ENCODE measurements at places on chromosomes 2 and 18.

DNA sequence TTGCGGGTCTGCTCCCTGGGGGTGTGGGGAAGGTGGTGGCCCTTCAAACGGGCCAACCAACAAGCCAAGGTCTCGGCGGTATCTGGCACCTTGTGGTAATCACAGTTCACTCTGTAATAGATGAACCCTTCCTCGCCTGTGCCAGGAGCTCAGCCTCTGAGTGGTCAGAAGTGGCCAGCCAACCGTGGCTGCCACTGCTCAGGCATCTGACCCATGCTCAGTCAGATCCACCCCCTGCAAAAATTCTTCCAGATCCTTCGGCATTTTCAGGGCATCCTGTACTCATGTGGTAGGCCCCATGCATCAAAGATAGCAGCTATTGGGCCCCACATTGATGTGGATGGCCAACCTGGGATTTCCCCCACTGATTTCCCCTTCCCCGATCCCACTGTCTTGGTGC lies 39.6 kb upstream of the SERPINE2 start:
- DNase-seq: no peak

DNA sequence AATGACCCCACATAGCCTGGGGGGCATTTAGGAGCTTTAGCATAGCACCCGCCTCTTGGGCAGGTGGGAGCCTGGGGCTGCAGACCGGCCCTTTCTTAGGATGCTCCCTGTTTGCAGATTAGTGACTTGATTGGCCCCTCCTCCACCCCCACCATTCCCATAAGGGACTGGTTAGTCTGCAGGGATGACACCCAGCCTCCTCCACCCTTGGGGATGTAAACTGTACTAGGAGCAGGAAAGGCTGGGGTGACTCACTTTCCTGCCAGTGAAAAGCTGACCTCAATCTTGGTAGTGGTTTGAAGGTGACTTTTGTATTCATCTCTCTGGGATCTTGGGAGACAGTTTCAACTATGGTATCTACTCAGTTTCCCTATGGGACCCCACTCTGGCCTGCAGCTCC lies 24.2 kb downstream of the CTIF start:
- no peak for DNase-seq

- DNase-seq: no peak
Measured at GRCh38 chr18:44473394-44474066, 207.2 kb upstream of the SETBP1 start.

- no peak for DNase-seq
Measured at GRCh38 chr2:240089306-240089705, 36.0 kb upstream of the OR6B3 start.

- no peak for DNase-seq
Measured at GRCh38 chr2:179275253-179276012, 10.8 kb upstream of the SESTD1 start.

- no peak for DNase-seq
Measured at GRCh38 chr2:40559175-40559574, 107.3 kb upstream of the SLC8A1 start.

- DNase-seq: no peak
Measured at GRCh38 chr2:189285349-189285748, 105.8 kb upstream of the COL5A2 start.

GRCh38 chr2:195596840-195597239 lies 60.2 kb upstream of the SLC39A10 start:
- no peak for DNase-seq

GRCh38 chr2:27353762-27354596 lies 2.6 kb downstream of the GTF3C2 start:
- no peak for DNase-seq

- no peak for DNase-seq
Measured at GRCh38 chr18:49238433-49239042, 221.9 kb downstream of the DYM start.

DNA sequence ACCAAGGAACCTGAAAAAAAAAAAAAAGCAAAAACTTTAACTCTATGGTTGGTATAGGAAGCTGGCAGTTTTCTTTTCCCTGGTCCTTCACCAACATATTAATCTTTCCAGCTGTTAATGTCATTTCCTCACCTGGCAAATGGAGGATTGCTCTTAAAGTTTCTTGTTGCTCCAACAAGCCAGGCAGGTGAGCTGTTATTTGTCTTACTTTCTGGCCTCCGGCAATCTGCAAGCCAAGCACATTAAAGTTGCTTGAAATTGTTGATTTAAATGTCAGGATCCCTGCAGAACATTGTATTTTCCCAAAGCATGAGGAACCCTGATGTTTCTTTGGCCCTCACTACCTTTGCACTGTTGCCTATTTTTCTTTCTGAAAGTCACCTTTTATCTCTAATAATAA lies 664.9 kb downstream of the METTL4 start:
- no peak for DNase-seq

GRCh38 chr2:241814643-241815476 lies 5.9 kb downstream of the NEU4 start:
- DNase-seq: no peak

DNA sequence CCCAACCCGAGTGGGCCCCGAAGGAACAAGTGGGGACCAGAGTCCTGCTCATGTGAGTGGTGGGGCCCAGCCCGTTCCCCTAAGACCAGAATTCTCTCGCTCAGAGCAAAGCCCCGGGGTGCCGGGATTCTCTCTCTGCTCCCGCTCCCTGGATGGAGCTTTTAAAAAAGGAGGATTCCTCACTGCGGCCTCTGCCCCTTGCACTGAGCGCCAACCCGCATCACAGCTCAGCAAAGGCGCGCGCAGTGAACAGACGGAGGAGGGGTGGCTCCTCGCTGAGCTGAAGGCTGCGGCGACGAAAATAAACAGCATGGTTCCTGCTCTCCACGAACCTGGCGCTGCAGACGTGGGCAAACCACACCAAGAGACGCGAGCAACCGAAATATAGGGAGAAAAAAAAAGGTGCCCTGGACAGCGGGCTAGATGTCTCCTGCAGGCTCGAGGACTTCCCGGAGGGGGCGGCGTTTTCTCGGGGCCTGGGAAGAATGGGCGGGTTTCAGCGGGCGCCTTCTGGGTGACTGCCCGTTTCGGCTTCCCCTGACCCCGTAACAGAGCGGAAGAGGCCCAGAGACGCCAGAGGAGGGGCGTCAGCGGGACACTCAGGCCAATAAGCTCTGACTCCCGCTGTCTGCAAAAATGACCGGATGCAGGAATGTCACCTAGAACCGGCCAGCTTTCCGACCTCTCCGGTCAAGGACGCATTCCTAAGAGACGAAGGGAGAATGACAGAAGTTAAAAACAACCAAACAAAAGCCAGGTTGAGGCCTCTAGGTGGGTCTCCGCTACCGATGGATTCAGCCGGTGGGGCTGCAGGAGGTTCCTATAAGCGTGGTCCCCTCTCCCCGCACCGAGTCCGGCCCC lies 819 bp upstream of the KLF11 start:
- DNase-seq: no peak

GRCh38 chr2:26316845-26317244 lies 29.1 kb upstream of the SELENOI start:
- no peak for DNase-seq

GRCh38 chr2:75632091-75632701 lies 14.4 kb upstream of the MRPL19 start:
- DNase-seq: no peak

DNA sequence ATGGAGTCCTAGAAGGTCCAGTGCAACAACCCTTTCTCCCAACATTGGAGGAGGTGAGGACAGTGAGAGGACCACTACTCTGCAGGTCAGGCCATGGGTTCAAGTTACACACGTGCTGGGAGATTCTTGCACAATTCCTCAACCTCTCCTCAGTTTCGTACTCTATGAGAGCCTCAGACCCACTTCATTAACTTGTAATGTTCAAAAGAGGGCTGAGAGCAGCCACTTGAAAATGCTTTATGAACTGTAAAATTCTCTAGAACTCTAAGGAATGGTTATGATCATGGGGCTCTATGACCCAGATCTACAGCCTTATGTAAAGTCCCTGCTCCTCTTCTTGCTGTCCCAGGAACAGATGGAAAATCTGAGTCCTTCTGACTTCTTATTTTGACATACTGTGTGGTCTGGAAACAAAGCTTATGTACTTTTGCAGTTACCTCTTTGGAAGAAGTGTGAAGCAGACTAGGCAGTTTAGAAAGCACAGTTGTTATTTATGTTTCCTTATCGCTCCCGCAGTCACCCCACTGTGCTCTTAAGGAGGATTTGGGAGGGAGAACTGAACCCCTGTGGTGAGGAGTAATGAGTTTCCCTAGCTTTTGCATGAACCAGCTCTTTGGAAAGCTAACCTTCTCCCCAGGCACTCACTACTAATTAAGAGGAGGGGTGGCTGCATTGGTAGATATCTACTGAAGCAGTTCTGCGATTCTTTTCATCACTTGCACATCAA lies 296.6 kb downstream of the LRRTM1 start:
- no peak for DNase-seq

DNA sequence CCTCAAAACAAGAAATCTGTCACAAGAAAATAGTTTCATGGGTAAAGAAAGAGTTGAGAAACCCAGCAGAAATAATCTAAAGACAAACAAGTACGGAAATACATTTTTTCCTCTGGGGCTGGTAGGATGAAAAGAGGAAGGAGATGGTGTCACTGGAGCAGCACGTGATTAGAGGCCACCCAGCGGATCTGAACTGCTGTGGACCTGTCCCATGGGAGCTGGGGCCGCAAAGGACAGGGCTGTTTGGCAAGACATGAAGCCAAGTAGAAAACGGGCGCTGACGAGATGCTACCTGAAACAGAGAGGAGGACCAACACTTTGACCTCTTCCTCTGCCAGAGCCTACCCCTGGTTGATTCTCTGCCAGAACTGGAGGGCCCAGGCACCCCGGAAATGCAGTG lies 295.4 kb upstream of the ATP5MC3 start:
- no peak for DNase-seq

GRCh38 chr2:39118786-39119499 lies 1.9 kb downstream of the SOS1 start:
- DNase-seq: no peak

DNA sequence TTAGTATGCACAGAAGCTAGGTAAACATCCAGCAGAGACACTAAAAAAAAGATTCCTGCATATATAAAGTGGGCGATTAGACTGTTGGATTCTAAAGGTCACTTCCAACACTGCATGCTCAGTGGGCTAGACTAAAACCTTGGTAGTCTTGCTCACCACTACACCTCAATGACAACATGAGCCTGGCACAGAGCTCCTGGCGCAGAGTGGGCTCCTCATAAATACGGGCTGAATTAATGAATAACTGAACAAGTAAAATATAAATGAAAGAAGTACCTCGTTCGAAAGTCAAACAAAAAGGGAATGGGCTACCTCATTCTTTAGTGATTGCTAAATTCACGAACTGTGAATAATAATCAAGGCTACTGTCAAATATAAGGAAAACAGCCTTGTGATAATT lies 185.3 kb downstream of the STK39 start:
- DNase-seq: no peak

DNA sequence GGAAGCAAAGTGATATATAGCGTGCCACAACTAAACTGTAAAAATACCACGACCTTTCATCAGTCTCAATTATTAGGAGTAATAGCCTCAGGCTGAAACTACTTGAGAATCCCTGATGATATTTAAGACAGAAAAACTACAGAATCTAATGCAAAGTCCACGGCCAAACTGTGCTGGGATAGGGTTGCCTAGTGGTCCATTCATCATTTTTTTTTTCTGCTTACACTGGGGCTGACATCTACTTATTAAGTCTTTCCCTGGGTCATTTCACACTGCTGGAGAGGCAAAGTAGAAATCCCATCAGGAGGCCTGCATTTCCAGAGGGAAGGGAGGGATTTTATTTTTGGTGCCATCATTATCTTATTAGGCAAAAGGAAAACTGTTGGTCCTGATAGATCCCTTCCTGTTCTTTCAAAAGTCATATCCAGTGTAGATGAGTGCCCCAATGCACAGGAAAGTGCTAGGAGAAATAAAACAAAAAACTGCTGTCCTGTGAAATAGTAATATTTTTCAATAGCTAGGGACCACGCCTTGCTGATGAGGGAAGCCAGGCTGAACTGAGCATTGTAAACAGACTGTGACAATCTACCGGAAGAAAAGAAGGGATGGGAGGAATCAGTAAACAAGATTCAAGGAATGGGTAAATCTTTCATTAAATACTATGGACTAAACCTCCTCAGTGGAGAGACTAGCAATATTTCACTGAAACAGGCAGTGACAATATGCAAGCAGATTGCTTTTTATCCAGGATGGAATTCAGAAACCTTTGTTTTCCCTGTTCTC lies 644.3 kb downstream of the IRS1 start:
- no peak for DNase-seq

- no peak for DNase-seq
Measured at GRCh38 chr18:29188760-29189159, 1011.8 kb upstream of the CDH2 start.

- no peak for DNase-seq
Measured at GRCh38 chr2:54626131-54626530, 97.3 kb upstream of the EML6 start.

- no peak for DNase-seq
Measured at GRCh38 chr2:231057590-231057989, 923 bp downstream of the PSMD1 start.

DNA sequence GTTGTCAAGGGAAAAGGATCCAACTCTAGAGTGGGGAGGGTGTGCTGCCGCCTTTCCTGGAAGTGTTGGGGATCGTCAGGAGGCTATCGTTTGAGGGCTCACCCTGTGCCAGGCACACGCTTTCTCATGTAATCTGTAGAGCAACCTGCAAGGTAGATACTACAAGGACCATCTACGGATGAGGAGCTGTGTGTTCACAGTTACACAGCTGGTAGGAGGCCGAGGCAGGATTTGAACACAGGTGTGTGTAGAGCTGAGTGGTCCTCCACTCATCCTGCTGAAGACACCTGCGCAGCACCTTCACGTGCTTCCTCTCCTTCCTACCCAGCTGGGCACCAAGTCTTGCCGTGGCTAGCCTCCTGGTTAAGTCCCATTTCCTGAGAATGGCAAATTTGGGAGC lies 68.3 kb downstream of the MARCO start:
- DNase-seq: no peak

DNA sequence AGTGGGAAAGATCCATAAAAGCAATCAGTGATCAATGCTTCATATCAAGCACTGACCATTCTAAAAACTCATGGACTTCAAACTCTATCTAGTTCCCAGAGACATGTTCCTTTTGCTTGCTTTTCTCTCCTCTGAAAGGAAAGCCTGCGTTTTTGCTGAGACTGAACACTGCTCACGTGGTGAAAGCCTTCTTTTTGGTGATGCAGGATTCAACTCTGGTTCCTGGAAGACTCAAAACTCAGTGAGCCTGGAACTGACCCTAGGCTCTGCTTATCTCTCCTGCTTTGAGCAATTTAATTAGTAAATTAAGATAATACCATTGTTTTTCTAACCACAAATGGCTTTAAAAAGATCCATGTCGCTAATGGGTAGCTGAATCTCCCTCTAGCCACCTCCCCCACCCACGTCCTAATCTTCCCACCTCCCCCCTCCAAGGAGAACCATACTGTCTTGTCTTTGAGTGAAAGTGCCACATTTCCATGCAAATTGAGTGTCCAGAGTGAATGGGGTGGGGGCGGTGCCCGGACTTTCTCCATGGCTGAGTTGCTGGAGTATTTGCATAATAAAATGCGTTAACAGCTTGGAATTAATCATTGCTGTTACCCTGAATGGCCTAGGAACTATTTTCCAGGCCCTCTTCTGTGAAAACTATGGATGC lies 130.5 kb downstream of the BCL11A start:
- DNase-seq: no peak

- DNase-seq: no peak
Measured at GRCh38 chr2:68379184-68379708, 14.2 kb downstream of the PLEK start.

GRCh38 chr2:29373870-29374269 lies 258.7 kb downstream of the CLIP4 start:
- no peak for DNase-seq

Measured in GM12864 (cell line).